ENCODE measurements at places on chromosomes 4 and X.
A peak's percentile ranks its signal among the peaks of the same experiment; 100 is the strongest.

GRCh38 chrX:54248309-54248708, 65.3 kb upstream of the FAM120C start:
- DNase-seq = no peak

- DNase-seq = no peak
Observed at GRCh38 chrX:2989565-2989964, 16.8 kb upstream of the ARSH start.

DNA sequence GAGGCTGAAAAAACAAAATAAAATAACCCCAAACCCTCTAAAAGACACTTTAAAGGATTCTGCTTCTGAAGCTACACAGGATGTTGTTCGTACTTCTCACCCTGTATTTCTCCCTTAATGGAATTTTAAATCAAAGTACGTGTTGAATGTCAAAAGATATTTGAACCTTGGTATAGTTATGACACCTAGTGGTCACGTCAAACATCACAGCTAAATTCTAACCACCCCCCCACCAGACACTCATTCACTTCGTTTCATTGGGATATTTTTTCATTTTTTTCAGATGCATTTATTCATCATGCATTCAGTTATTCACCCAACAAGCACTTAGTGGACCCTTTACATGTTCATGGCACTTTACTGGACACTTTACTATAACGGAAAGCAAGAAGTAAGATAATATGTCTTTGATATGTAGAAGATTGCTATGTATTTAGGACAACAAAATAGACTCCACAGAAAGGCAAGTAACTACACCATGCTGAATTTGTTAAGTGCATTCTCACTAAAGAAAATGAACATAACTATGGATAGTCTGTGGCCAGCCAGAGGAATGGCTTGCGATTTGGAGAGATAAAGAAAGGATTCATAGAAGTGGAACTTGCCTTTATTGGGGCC, 62.5 kb upstream of the GPR174 start:
- DNase-seq = no peak

DNA sequence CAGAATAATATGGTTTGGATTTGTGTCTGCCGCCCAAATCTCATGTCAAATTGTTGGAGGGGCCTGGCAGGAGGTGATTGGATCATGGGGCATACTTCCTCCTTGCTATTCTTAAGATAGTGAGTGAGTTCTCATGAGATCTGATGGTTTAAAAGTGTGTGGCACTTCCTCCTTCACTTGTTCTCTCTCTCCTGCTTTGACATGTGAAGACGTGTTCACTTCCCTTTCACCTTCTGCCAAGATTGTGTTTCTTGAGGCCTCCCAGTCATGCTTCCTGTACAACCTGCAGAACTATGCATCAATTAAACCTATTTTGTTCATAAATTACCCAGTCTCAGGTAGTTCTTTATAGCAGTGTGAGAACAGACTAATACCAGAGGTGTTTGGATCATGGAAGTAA, 325.7 kb upstream of the GIMD1 start:
- no peak for DNase-seq

- DNase-seq = peak; percentile 10
Observed at GRCh38 chr4:53672873-53673272, 81.6 kb upstream of the LNX1 start.

GRCh38 chr4:29861307-29861706, 858.9 kb upstream of the PCDH7 start:
- no peak for DNase-seq

GRCh38 chr4:180398564-180398963, 1844.6 kb upstream of the TENM3 start:
- no peak for DNase-seq

DNA sequence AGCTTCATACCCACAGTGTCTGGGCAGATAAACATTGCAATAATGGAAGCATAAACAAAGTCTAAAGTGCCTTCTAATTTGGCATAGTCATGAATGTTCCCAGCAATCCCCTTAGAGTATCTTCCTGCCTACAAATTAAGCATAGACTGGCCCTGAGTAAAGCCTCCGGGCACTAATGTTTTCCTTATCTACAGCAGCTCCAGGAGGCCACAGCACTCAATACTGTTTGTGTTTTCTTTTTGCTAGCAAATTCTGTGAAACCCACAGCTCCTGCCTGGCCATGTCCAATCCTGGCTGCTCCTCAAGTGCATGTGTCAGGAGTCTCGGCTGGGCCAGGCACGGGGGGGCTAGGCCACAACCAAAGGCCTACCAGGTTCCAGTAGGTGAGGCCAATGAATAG, 102.7 kb upstream of the TBC1D9 start:
- no peak for DNase-seq

- DNase-seq = no peak
Observed at GRCh38 chr4:8893227-8893623, 21.6 kb upstream of the HMX1 start.

- no peak for DNase-seq
Observed at GRCh38 chr4:133759428-133759827, 442.2 kb downstream of the PABPC4L start.

- no peak for DNase-seq
Observed at GRCh38 chrX:134752558-134752957, 94.3 kb upstream of the PLAC1 start.

DNA sequence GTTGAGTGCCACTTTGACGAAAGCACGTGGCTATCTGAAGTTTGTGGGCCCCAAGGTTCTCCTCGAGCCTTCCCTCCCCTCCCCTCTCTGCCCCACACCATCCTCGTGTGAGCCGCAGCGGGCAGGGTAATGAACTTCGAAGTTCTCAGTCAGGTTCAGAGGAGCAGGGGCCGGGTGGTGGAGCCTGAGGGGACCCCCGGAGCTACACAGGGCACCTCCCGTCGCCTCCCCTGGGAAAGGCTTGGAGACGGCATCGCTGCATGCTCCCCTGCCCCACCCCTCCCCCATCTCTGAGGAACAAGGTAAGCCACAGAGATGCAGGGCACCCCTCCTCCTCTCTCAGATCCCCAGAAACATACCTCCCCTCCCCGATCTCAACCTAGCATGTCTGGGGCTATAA, 2.8 kb upstream of the NKX1-1 start:
- no peak for DNase-seq

GRCh38 chr4:89572224-89572858, 264.6 kb downstream of the SNCA start:
- DNase-seq = peak; percentile 95

DNA sequence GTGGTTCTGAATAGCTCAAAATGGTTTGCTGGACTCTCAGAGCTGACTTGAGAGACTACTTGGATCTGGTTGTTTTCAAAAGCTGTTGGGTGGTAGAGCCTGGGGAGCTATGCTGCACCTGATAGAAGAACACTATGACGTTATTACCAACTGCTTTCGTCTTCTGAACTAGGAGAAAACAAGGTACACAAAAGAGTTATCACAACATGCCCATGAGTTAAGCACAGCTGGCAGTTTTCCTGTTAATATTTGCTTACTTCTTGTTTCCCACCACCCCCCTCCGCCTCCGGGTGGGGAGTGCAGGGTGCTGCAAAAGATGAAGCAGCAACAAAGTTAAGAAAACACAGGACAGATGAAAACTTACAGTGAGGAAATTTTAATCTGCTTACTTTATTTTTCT, 69.1 kb downstream of the RASL11B start:
- DNase-seq = no peak

GRCh38 chr4:88101165-88101564, 57.3 kb downstream of the ABCG2 start:
- DNase-seq = no peak

DNA sequence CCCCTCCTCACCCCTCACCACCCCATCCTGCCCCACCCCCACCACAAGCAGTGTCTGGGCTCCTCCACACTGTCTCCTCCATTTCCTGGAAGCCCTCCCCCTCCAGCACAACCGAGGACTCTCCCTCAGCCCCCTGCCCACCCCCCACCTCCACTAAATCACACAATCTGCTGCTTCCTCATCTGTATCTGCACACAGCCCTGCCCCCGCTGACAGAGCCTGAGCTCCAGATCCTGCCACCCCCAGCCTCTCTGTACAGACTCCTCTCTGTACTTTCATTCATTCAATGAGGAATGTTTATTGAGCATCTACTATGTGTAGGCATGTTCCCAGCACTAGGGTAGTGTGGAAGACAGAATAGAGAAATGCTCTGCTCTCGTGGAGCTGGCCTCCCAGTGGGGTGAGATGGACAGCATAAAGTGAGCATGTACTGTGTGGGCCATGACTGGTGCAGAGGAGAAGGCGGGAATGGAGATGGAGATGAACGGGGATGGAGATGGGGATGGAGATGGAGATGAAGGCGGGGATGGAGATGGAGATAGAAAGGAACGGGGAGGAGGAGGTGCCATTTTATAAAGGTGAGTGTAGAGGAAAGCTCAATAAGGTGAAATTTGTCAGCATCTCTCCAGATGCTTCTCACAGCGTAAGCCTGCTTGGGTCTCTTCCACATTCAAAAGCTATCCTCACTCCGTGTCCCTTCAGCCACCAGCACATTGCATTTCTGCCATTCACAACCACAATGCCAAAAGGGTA, 2.5 kb upstream of the PPP2R2C start:
- no peak for DNase-seq

- no peak for DNase-seq
Observed at GRCh38 chrX:136861877-136862276, 18.6 kb downstream of the RBMX start.

DNA sequence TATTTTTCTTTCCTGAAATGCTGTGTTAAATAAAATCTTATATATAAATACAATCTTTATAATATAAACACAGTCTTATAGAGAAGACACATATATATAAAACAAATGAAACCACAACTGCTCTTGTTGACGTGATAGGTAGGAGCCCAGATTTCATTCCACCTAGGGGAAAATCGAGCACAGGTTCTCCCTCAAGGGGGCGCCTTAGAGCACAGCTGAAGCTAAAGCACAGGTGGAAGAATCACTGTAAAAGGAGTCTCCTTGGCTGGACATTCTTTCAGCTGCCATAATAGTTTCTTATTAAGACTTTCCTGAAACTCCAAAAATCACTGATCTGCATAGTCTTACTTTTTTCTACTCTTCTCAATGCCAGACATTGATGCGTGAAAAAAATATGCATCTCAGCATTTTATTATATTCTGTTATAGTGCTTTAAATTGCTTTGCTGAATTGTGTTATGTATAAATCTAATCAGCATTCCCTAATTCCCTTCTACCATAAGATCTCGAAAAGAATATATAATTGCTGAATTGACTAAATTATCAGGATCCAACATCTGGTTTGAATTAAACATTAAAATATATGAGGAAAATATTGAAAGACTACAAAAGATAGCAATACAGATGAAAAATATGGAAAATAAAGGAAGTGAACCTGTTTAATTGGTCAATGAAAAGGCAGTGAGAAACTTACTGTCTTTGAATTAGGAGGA, 25.5 kb upstream of the RXFP1 start:
- no peak for DNase-seq

DNA sequence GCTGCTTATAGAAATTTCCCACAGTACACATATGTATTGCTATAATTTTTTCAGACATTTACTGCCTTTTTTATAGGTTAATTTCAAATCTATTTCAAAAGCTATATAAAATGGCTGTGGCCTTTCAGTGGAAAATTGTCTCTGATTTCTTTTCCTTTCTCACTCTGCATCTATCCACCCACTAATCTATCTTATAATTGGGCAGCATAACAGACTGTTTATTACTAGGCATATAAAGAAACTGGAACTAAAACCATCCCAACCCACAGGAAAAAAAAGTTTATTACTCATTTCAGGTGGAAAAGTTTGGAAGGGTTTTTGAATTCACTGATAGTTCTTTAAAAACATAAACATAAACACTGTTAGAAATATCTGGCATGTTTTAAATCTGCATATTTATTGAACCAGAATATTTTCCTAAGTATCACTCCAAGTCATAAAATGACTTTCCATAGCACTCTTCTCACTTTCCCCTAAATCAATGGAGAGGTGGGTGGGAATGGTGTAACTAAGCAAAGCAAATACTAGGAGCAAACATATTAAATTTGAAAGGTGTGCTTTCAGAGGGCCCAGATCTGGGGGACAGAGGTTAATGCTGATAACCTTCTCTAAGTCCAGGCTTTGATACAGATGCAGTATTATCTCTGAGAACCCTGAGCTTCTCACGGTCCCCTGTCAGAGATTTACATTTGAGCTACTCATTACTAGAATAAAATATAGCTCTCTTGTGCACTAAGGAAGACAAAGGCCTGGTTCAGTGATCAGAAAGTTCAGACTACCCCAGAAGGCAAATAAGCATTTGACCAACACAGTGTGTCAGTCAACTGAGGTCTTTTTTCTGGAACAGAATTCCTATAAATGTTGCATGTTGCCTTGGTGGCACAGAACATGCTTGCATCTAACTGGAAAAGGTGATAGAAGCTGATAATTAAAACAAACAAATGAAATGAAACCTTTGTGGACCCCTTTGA, 328.3 kb downstream of the UNC5C start:
- DNase-seq = no peak

DNA sequence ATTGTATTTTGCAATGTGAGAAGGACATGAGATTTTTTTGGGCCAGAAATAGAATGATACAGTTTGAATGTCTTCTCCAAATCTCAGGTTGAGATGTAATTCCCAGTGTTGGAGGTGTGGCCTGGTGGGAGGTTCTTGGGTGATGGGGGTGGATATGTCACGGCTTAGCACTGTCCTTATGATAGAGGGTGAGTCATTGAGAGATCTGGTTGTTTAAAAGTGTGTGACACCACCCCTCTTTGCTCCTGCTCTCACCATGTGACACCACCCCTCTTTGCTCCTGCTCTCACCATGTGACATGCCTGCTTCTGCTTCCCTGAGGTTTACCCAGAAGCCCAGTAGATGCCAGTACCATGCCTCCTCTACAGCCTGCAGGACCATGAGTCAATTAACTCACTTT, 1226.9 kb downstream of the PCDH7 start:
- DNase-seq = no peak

- DNase-seq = no peak
Observed at GRCh38 chr4:165763640-165764039, 109.4 kb upstream of the TLL1 start.

DNA sequence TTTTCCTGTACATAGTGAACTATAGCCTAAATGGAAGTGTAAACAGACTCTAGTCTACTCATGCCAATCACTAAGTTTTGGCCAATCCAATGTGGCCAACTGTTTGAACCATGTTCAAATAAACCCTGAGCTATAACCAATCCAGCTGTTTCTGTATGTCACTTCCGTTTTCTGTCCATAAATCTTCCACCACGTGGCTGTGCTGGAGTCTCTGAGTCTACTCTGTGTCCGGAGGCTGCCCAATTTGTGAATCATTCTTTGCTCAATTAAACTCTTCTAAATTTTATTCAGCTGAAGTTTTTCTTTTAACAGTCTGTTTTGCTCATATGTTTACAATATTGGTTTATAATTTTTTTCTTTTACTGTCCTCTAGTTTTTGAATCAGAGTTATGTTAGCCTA, 112.3 kb upstream of the BANK1 start:
- DNase-seq = no peak

GRCh38 chrX:129759576-129760061, 20.1 kb upstream of the SASH3 start:
- no peak for DNase-seq

- no peak for DNase-seq
Observed at GRCh38 chrX:135652602-135653001, 60.8 kb upstream of the CT45A1 start.

DNA sequence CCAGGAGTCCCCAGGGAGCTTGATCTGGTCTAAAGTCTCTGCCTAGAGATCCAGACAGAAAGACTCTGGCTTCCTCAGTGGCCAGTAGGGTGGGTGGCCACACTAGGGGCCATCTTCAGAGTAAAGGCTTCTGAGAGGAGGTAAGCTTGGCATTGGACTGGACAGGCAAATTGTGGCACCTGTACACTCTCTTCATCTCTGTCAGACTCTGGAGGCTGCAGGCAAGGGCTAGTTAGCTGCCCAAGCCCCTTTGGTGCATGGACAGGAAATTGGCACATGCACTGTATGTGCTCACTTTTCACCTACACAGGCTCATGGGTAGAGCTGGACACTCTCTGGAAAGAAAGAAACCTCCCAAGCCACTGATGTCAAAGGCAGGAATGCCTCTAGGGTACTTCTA, 142.8 kb downstream of the PJA1 start:
- no peak for DNase-seq

Measured in NCI-H187 treated with DMSO at 0.1 percent for 48 hours (cell line).